ENCODE measurements at places on chromosomes 2 and 18.

GRCh38 chr18:5995626-5996025, 100.3 kb upstream of the TMEM200C start:
- DNase-seq = no peak

GRCh38 chr18:30094556-30094955, 948.0 kb downstream of the DSC3 start:
- no peak for DNase-seq

GRCh38 chr2:59266453-59266852, 1025.3 kb upstream of the FANCL start:
- DNase-seq = no peak

DNA sequence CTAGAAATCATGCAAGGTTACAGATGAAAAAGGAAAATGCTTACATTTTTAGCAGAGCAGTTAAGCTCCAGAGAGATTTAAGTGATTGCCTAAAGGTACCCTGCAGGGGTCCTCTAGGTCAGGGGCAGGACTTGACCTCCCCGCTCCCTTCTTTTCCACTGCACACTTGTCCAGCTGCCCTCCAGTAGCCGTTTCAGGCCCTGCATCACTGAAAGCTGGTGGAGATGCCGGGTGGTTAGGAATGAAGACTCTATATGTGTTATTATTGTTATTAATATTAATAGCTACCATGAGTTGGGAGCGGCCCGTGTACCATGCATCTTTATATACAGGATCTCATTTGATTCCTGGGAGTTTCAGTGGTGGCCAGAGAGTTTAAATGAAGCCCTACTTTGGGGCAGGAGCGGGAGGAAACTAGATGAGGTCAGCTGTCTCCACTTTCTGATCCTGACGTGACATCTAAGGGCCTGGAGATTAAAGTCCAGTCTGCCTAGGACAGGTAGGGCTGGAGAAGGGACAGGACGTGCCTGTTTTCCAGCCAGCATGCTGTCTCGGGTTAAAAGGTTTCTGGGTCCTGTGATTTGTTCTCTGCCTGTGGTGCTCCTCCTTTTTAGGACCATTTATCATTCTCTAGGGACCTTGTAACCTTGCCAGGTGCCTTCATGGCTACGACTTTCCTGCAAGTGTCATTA, 2.1 kb downstream of the TMEM37 start:
- DNase-seq = no peak

- no peak for DNase-seq
These were observed 446.0 kb upstream of the MEX3C start for GRCh38 chr18:51643483-51643882.

- DNase-seq = no peak
These were observed 126.3 kb downstream of the C2orf74 start for GRCh38 chr2:61288070-61288841.

- DNase-seq = no peak
These were observed 2.7 kb downstream of the HS1BP3 start for GRCh38 chr2:20648206-20648605.

- no peak for DNase-seq
These were observed 376.9 kb downstream of the MTX2 start for GRCh38 chr2:176646033-176646615.

GRCh38 chr2:60447943-60448342, 105.5 kb downstream of the BCL11A start:
- DNase-seq = no peak

DNA sequence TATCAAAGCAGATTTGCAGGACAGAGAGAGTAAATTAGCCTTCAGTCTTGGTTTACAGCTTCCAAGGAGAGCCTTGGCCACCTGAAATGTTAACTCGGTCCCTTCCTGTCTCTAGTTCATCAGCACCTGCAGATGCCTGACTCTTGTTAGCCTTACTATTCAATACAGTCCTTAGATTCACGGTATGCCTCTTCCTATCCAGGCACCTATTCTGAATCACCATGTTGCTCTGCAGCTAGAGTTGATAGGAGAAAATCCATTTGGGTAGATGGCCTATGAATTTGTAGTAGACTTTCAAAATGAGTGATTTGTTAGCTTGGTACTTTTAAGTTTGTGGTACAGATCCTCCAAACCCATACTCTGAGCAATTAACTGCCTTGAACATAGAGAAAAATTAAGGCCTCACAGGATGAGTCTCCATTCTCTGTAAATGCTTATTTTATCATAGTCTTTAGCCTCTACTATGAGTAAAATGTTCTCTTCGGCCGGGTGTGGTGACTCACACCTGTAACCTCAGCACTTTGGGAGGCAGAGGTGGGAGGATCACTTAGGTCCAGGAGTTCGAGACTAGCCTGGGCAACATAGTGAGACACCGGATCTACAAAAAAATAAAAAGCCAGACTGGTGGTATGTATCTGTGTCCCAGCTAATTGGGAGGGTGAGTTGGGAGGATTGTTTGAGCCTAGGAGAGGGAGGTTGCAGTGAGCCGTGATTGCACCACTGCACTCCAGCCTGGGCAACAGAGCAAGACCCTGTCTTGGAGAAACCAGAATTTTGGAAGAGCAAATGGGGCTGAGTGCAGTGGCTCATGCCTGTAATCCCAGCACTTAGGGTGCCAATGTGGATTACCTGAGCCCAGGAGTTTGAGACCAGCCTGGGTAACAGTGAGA, 32.9 kb downstream of the PTCD3 start:
- no peak for DNase-seq

DNA sequence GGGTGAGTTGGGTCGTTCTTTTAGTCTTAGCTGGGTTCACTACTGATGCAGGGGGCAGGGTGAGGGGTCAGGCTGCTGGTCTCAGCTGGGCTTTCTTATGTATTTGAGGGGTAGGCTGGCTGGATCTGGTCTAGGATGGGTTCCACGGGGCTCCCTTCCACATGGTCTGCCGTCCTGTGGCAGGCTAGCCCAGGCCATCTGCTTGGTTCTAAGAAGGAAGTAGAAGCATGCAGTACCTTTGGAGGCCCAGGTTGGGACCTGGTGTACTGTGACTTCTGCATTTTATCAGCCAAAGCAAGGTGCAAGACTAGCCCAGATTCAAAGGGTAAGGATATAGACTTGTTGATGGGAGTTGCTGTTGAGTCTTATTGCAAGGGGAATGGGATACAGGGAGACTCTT, 35.5 kb upstream of the MGAT5 start:
- no peak for DNase-seq

DNA sequence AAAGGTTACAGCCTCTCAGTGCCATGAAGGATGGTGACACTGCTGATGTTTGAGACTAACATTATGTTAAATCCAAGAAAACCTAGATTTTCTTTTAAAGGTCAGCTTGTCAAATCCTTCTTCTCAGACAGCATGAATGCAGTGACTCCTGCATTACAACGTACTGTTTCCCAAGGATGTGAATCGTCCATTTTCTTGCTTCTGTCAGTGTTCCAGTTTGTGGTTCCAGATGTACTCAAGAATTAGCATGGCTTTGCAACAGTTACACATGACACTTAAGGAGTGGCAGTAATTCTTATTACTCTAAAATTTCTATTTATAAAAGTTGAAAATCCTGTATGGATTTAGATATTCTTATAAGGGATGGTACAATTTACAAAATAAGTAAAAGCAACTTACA, 1.5 kb upstream of the TTC39C start:
- DNase-seq = no peak

DNA sequence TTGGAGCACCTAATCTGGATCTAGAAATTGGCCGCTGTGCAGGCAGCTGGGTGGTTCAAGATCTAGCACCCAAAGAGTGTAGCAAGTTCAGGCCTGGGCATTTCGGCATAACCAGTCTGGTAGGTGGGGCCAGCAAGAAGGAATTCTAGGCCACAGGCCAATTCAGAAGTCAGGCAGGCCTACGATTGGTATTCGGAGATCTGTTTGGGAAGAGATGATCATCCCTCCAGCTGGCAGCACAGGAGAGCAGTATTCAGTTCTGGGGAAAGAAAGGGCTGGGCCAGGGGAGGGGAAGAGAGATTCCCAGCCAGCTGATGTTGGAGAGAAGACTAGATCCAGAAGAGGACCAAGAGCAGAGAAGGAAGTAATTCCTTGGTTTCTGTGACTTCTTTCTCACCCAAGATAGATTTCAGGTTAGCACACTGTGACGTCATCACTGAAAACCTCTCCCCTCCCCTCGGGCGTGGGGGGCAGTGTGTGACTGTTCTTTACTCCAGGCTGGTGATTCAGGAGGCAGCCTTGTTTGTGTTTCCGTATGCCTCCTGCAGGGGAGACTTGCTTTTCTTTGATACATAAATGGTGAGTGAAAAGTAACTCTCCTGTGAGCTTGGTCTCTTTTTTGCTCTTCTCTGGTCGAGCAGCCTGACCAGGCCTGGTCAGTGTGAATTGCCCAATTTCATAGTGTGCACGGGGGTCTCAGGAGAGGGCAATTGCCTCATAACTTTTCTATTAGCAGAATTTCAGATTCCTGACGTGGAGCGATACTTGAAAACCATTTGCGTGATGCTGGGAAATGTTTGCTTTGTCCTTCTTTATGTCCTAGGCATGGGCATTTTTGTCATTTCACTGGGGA, 61.1 kb downstream of the MEIS1 start:
- no peak for DNase-seq

- no peak for DNase-seq
These were observed 32.7 kb downstream of the APCDD1 start for GRCh38 chr18:10487154-10487553.

GRCh38 chr2:105802587-105802986, 57.9 kb downstream of the NCK2 start:
- DNase-seq = peak; percentile 72

Data from T follicular helper cell (primary cell).